ENCODE measurements at places on chromosomes 4 and X.

DNA sequence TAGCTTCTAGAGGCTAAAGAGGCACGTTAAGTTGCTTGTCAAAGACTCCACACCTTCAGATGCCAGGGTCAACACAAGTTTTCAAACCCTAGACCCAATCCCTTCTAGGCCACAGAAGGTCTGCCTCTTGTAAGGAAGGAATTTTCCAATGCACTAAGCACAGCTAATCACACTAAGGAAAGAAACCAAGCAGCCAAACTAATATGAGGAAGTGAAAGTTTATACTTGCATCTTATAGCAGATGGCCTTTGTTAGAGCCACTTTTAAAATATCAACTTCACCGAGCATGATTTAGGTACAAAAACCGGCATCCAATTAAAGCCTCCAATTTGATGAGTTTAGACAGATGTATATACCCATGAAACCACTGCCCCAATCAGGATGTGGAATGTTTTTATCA is 9.9 kb downstream of the FHL1 start:
- no peak overlapping the region for H3K27ac ChIP-seq
- no peaks in the 10 kb centered on the region for H3K36me3 ChIP-seq
- no peak overlapping the region for H3K4me3 ChIP-seq
- no peaks in the 10 kb centered on the region for H3K4me1 ChIP-seq

DNA sequence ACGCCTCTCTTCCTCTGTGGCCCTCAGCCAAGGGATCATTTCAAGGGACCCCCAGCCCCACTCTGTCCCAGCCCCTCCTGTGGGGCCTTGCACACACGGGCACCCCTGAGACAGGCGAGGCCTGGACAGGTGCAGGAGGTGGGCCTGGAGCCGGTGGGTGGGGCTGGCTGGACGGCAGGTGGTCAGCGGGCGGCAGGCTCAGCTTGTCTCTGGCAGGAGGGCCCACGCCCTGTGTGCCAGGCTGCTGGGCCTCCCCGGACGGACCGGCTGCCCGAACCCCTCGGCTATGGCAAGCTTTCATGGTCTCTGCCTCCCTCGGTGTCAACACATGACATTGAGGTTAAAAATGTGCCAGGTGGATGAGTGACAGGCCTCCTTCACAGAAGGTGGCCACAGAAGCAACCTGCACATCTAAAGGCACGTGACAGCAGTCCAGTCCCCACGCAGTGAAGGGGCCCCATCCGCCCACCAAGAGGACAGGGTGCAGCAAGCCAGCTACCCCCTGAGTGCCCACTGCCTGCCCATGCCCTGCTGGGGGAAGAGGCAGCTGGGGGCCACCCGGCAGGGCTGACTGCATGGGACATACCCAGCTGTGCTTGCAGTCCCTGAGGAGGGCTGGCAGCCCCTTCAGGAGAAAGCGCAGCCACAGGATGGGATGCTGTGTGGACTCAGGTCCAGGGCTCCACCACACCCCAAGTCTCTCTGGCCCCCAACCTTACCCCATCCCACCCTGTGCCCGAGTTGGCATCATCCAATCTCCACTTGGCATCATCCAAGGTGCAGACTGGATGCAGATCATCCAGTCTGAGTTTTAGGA is 109.3 kb downstream of the FAM53A start:
- peaks cover 4% of the 10 kb centered on the region for H3K4me1 ChIP-seq
- no peak for DNase-seq
- H3K27me3 ChIP-seq, result no peaks in the 10 kb centered on the region
- no peak overlapping the region for H3K4me3 ChIP-seq
- no peak overlapping the region for H3K27ac ChIP-seq

DNA sequence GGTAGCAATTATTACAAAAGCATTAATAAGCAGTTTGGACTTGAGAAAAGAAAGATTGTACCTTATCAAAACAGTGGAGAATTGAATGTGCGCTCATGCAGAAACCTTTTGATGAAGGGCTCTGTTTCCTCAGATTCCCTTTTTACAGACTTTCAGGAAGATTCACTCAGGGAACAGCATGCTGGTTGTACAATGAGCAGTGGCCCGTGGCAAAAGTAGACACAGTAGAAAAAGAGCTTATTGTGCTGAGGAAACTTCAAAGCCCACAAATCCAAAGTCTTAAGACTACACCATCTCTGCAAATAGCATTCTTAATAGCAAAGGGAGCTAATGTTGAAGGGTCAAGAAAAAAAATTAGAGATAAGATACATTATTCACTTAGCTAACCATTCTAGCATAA is 858.9 kb downstream of the PDHA2 start:
- no peak overlapping the region for H3K4me3 ChIP-seq
- H3K27ac ChIP-seq, result no peak overlapping the region
- no peaks in the 10 kb centered on the region for H3K27me3 ChIP-seq
- H3K4me1 ChIP-seq, result no peaks in the 10 kb centered on the region

GRCh38 chr4:26028133-26028792 is 114.2 kb downstream of the SMIM20 start:
- H3K36me3 ChIP-seq, result no peaks in the 10 kb centered on the region
- H3K27me3 ChIP-seq, result no peaks in the 10 kb centered on the region
- no peak overlapping the region for H3K27ac ChIP-seq
- no peak for DNase-seq

DNA sequence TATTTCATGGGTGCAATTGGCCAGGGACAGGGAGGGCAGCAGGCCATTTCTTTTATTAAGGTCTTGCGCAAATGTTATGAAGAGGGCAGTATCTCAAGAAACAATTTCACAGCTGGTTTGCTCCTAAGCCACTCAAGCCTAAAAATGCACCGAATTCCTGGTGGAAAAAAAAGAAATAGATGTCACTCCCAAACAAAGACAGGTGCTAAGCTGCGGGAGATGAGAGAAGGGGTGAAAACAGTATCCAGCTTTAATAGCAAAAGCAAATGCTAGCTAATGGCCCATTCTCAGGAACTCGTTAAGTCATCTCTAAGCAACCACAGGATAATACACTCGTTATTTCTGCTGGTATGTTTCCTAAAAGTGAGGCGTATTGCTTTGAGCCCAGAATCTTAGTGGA is 116.4 kb downstream of the ARX start:
- no peak overlapping the region for H3K4me3 ChIP-seq
- no peak overlapping the region for H3K27ac ChIP-seq
- no peak for DNase-seq
- H3K4me1 ChIP-seq, result no peaks in the 10 kb centered on the region
- no peaks in the 10 kb centered on the region for H3K27me3 ChIP-seq

DNA sequence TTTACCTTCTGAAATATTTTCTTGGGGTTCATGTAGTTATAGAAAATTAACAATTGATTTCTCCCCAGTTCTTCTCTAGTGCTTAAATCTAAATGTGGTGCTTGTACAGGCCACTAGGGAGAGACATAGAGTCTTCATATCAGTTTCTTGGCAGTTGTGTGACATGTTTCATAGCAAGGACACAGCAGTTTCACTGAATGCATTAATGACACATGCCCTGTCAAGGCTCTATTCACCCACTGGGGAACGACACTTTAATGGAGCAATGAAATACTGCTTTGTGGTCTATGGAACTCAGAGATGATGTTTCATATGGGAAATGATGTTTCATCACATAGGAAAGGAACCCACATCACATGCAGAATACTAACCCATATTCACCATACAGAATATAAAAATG is 2.8 kb downstream of the VEGFC start:
- no peak overlapping the region for H3K27ac ChIP-seq
- H3K27me3 ChIP-seq, result peaks cover 12% of the 10 kb centered on the region
- DNase-seq, result no peak
- no peak overlapping the region for H3K4me3 ChIP-seq

DNA sequence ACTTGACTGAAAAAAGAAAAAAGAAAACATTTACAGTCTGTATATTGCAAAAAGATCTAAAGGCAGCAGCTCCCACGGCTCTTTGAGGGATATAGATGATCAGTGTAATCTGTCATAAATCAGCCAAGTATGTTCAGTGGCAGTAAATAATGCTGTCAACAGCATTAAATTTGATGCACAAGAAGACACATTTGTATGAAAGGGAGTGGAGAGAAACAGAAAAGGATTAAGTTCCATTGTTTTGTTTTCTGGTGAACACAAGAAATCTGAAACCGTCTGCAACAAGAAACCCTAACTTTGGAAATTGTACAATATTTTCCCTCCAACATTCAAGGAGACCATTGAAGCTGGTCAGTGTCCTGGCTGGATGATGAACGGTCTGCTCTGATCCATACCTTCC is 27.6 kb upstream of the C1QTNF7 start:
- H3K4me1 ChIP-seq, result peaks cover 12% of the 10 kb centered on the region
- no peak for DNase-seq
- H3K27me3 ChIP-seq, result no peaks in the 10 kb centered on the region
- H3K36me3 ChIP-seq, result no peaks in the 10 kb centered on the region
- no peak overlapping the region for H3K4me3 ChIP-seq

GRCh38 chrX:57177070-57177469 is 39.9 kb upstream of the SPIN2A start:
- DNase-seq, result no peak
- H3K4me1 ChIP-seq, result no peaks in the 10 kb centered on the region
- H3K4me3 ChIP-seq, result no peak overlapping the region
- no peaks in the 10 kb centered on the region for H3K36me3 ChIP-seq

DNA sequence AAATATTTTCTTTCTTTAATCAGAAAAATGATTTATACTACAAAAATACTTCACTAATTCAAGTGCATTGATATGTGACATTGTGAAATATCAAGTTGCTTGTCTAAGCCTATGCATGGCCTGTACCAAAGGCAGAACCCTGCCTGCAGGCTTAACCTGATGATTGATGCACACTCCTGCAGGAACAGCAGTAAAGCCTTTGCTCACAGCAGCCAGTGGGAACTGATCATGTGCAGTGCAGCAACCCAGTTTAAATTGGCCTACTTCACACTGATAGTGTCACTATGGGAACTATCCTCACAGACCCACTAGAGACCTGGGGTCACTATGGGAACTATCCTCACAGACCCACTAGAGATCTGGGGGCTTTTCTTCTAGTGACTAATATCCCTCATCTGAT is 603.8 kb downstream of the RAPGEF2 start:
- H3K4me1 ChIP-seq, result no peaks in the 10 kb centered on the region
- H3K27ac ChIP-seq, result no peak overlapping the region
- H3K27me3 ChIP-seq, result no peaks in the 10 kb centered on the region
- DNase-seq, result no peak
- no peak overlapping the region for H3K4me3 ChIP-seq

- no peak overlapping the region for H3K27ac ChIP-seq
- no peak for DNase-seq
- H3K27me3 ChIP-seq, result peaks cover 16% of the 10 kb centered on the region
- H3K4me1 ChIP-seq, result peaks cover 7% of the 10 kb centered on the region
Measured at GRCh38 chr4:25032126-25032525, 1.4 kb upstream of the LGI2 start.

- no peak for DNase-seq
- no peaks in the 10 kb centered on the region for H3K36me3 ChIP-seq
- no peak overlapping the region for H3K27ac ChIP-seq
Measured at GRCh38 chrX:34631479-34632220, 25.4 kb downstream of the TMEM47 start.

GRCh38 chrX:40922307-40922706 is 162.9 kb upstream of the USP9X start:
- H3K27me3 ChIP-seq, result no peaks in the 10 kb centered on the region
- no peak overlapping the region for H3K27ac ChIP-seq
- no peaks in the 10 kb centered on the region for H3K36me3 ChIP-seq
- no peak overlapping the region for H3K4me3 ChIP-seq

DNA sequence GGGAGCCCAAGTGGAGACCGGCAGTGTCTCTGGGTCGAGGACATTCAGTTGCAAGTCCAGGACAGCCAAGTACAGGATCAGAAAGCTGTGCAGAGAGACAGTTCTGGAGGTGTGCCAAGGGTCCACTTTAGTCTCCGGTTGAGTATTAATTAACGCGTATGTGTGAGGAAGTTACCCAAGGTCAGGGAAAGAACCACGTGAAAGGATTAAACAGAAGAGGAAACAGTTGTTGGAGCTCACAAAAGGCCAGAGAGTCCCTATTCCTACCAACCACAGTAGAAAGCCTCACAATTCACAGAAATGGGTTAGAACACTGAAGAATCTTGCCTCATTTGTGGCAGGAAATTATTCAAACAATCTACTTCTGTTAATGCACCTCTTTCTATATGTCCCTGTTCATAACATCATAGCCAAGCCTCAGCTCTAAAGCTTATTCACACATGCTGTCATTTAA is 17.9 kb upstream of the NSUN7 start:
- H3K27me3 ChIP-seq, result no peaks in the 10 kb centered on the region
- H3K4me1 ChIP-seq, result no peaks in the 10 kb centered on the region
- no peak overlapping the region for H3K27ac ChIP-seq
- no peak overlapping the region for H3K4me3 ChIP-seq
- no peaks in the 10 kb centered on the region for H3K36me3 ChIP-seq
- no peak for DNase-seq

GRCh38 chr4:845836-846251 is 19.9 kb upstream of the CPLX1 start:
- no peaks in the 10 kb centered on the region for H3K4me1 ChIP-seq
- no peaks in the 10 kb centered on the region for H3K27me3 ChIP-seq
- DNase-seq, result no peak

- no peaks in the 10 kb centered on the region for H3K27me3 ChIP-seq
- no peak overlapping the region for H3K4me3 ChIP-seq
- no peaks in the 10 kb centered on the region for H3K36me3 ChIP-seq
Measured at GRCh38 chrX:72247206-72247942, 8.5 kb upstream of the ERCC6L start.

GRCh38 chr4:125985856-125986255 is 671.1 kb downstream of the FAT4 start:
- H3K4me3 ChIP-seq, result no peak overlapping the region
- no peak overlapping the region for H3K27ac ChIP-seq
- no peaks in the 10 kb centered on the region for H3K27me3 ChIP-seq
- DNase-seq, result no peak

Measured in natural killer cell (primary cell).